ENCODE measurements at places on chromosomes 2 and 18.

- DNase-seq = no peak
Observed at GRCh38 chr2:235043762-235044500, 92.1 kb downstream of the SH3BP4 start.

GRCh38 chr2:71587509-71588073 is 134.2 kb downstream of the DYSF start:
- no peak for DNase-seq

DNA sequence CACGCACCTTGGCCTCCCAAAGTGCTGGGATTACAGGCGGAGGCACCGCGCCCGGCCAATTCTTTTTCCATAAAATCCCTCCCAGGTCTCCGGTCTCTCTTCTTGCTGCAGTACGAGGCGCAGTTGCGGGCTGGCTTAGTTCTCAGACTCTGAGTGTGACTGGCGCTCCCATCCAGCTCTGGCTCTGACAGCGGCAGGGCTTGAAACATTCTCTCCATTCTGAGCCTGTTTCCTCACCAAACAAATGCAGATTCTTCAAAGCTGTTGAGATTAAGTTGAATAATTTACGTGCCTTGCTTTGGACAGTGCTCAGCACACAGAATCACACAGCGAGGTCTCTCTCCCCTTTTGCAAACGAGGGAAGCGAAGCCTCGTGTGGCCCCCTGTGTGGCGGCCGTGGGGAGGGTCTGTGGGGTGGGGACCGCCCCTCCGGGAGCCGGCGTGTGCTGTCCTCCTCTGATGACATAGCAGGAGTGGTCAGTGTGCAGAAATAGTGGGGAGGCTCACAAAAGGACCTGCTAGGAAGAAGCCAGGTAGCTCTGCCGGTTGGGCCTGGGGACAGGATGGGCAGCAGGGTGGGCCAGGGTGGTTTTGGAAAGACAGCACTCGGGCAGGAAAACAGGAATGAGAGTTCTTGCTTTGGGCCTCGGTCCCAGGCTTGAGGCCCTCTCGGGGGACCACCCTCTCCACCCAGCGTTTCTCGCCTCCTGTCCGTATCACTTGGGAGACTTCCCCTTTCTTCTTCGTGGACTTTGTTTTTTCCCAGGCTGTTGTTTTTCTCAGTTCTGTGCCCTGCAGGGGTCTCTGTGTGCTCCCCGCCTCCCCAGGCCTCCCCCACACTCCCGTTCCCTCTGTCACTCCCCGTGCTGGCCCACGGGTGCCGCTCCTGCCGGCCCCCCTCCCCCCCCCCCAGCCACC is 75.0 kb downstream of the KCNG2 start:
- no peak for DNase-seq

- DNase-seq = no peak
Observed at GRCh38 chr2:39524756-39525635, 87.9 kb upstream of the MAP4K3 start.

DNA sequence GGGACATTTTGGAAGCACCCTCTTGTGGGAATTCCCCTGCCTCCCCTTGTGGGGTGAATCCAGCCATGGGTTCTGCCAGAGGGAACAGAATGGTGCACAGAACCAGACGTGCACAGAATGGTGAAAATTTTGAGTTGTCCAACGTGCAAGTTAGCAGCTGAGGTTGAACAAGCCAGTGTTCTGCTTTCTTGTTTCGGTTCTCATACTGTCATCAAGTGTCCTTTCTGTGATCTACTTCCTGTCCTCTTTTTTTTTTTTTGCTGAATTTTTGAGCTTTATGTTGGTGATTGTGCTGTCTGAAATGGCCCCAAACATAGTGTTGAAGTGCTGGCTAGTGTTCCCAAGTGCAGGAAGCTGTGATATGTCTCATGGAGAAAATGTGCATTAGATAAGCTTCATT is 21.5 kb upstream of the REEP1 start:
- no peak for DNase-seq

- no peak for DNase-seq
Observed at GRCh38 chr18:70693246-70693645, 404.4 kb downstream of the SOCS6 start.

DNA sequence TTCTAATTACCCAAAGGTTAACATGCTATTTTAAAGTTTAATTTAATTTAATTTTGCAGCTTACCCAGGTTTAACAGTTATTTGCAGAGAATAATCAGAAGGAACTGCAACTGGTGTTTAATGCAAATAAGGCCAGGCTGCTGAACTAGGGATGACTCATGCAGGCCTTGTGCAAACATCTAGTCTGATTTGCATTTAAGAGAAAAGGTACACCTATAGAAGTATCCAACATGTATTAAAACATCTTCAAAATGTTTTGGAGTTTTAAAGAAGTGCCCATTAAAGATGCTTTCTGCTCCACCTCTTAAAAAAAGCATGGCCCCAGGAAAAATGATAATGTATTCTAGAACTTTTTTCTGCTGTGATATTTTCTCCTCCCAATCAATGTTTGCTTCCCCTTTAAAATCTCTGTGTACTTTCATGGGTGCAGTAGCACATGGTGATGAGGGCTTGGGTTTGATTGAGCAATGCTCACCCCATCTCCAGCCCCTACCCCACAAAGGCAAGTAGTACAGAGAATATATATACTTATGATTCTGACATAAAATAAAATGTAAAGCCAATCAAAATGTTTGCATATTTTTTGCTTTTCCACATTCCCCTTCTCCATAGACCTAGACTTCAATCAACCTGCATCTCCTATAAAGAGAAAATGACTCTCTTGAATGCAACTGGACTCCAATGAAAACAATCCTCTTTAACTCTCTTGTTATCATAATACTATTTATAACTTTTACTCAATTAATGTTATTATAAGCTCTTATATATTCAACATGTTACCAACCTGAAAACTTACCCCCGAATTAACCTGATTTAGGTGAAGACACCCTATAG is 54.1 kb downstream of the ATP8B1 start:
- peak; percentile 56 for DNase-seq

DNA sequence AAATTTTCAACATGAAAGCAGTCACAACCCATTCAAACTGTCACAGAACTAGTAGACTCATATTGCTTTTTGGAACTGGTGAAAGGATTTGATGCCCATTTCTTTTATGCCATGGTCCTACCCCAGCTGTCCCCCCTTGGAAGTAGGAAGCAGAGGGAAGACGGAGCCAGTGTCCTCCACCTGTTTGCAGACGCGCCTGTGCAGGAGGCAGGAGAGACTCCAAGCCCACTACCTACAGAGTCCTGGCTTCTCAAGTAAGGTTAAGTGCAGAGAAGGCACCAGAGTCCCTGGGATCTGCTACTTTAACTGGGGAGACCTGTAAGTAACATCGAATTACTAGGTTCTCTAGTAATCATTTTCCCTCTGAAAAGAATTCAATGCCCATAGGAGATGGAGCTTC is 32.7 kb upstream of the DNMT3A start:
- DNase-seq = no peak

GRCh38 chr2:240820607-240821428 is 799 bp upstream of the KIF1A start:
- DNase-seq = no peak

DNA sequence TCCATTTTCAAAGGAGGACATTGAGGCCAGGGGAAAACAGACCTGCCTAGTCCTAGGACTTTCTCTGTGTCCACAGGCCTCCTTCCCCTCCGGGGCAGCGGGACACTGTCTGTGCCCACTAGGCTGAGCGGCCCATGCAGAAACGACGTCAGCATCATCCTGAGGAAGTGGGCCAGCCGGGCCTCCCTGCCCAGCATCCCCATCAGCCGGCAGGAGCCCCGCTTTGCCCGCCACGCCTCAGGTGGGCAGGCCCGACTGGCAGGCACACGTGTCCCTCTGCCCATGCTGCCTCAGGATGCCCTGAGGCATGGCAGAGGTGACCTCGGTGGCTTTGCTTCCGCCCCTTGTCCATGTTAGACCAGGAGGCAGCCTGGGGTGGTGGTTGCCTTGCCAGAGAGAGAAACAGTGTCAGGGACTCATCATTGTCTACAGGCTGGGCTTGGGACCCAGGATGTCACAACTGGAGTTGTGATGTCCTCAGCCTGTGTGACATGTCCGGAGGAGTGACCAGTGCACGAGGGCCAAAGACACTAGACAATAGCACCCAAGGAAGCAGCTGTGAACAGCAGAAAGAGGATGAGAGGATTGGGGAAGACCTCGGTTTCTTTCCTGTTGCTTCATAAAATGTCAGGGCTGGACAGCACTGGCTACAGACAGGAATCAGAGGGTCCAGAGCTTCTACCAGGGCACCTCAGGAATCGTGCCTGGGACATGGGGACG is 36.8 kb downstream of the TOGARAM2 start:
- no peak for DNase-seq

DNA sequence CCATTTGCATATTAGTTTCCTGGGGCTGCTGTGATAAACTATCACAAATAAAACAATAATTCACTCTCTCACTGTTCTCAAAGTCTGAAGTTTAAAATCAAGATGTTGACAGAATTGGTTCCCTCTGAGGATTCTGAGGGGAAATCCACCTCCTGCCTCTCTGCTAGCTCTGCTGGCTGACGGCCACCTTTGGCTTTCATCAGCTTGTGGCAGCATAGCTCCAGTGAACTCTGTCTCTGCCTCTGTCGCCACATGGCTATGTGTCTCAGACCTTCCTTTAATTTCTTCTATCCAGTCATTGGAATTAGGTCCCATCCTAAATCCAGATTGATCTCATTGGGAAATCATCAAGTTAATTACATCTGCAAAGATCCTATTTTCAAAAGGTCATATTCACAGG is 38.9 kb upstream of the TRIM43 start:
- DNase-seq = peak; percentile 13

DNA sequence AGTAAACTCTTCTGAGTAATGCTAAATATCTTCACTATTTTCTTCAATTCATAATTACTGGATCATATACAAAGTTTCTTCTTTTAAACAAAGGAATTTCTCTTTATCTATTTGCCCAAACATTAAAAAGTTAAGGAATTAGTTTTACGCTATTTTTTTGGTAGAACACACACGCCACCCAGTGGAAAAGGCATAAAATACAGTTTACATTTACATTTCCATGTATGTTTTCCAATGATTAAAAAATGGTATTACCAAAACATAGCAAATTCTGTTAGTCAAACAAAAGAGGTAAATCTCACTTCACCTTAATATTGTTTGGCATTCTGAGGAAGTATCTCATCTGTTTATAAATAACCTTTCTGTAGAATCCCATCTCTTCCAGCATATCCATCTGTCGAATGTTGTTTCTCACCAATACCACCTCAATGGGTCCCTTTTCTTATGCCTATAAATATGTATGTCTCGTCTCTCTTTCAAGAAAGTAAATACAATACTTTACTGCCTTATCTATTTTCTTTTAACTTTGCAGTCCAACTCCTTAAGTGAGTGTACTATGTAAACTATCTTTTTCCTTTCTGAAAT is 7.2 kb downstream of the BOLL start:
- DNase-seq = peak; percentile 48

DNA sequence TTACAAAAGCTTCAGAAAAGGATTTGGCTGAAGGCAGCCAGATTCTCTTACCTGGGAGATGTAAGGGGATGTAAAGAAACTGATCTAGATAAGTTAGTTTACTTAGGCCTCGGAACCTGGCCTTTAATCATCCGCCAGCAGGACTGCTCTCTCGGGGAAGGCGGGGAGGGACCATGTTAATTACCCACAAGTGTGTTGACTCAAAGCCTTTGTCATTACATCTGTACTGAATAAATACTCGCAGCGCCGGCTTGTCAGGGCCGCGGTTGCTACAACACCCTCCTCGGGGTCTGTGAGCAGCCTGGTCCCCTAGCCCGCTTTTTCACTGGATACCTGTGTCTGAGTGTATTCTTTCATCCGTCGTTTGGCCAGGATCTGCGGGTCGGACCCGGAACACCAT is 6.7 kb downstream of the CHMP3 start:
- no peak for DNase-seq

DNA sequence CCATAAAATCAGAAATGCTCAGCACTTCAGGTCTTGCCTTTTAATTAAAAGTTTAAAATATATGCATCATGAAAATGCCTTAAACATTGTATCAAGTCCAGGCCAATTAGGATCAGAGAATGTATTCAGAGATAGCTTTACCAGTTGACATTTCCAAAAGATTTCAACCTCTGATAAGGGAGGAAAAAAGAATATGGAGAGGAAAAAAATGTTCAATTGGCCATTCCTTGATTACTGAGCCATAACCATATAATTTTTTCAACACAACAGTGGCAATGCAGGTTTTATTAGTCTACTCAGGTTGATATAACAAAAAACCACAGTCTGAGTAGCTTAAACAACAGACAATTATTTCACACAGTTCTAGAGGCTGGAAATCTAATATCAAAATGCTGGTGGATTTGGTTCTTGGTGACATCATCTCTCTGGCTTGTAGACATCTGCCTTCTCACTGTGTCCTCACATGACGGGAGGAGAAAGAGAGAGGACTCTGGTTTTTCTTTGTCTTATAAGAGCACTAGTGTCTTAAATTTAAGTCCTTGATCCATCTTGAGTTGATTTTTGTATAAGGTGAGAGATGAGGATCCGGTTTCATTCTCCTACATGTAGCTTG is 111.9 kb downstream of the IRS1 start:
- DNase-seq = peak; percentile 48

- DNase-seq = peak; percentile 92
Observed at GRCh38 chr2:190978389-190979053, 35.5 kb downstream of the STAT1 start.

DNA sequence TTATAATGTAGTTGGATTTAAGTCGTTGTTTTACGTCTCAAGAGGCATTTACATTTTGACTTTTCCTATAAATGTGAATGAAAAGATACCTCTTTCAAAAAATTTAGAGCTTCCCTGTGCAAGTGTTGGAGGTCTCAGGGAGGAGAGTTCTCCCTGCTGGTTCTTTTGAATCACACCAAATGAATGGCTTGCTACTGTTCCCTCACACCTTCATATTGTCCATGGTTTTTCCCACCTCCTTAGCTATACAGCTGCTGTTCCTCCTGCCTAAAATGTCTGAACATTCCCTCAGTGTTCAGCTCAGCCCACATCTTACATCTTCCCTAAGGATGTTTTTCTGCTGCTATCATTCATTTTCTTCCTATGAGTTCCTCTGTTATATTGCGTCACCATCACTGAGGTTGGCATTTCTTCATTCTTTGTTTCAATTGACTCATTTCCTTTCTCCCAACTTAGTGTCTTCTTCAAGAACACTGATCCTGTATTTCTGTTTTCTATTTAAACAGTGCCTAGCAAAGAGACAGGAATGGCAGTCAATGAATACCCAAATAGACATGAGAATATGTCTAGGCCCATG is 46.0 kb downstream of the COX7A2L start:
- DNase-seq = peak; percentile 94

DNA sequence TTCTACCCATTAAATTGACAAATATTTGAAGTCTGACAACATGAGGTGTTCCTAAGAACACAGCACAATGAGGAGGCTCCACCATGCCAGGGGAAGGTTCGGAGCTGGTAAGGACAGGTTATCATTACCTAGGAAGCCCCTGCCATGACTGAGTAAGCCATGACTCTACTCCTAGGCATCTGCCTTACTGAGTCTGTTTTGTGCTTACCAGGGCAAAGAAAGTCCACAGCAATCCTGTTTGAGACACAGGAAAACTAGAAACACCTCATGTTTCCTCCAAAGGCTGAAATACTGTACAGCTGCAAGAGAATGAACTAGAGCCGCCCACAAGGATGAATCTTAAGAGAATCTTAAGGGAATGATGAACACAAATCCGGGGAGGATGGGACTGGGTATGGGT is 11.6 kb downstream of the TGFBRAP1 start:
- DNase-seq = no peak
